ENCODE measurements at places on chromosomes 1 and 21.

DNA sequence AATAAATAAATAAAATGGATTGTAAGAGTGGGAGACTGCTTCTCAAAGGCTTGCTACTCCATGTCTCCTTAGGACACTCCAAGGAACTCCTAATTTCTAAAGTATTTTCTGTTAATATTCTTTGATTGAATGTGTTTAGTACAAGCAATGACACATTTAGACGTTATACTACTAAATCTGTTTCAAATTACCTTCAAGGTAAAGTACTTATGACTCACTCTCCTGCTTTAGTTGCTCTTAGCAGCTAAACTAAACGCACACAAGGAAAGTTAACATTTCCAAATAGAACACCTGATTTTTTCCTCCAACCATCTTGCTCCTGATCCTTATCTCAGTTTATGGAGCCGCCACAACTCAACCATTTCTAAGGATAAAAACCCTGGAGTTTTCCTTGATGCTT lies 969.8 kb upstream of the ADGRL4 start:
- DNase-seq: no peak

GRCh38 chr1:177873238-177873637 lies 96.6 kb downstream of the SEC16B start:
- no peak for DNase-seq

- no peak for DNase-seq
Observed at GRCh38 chr1:52502789-52503188, 50.1 kb downstream of the TUT4 start.

DNA sequence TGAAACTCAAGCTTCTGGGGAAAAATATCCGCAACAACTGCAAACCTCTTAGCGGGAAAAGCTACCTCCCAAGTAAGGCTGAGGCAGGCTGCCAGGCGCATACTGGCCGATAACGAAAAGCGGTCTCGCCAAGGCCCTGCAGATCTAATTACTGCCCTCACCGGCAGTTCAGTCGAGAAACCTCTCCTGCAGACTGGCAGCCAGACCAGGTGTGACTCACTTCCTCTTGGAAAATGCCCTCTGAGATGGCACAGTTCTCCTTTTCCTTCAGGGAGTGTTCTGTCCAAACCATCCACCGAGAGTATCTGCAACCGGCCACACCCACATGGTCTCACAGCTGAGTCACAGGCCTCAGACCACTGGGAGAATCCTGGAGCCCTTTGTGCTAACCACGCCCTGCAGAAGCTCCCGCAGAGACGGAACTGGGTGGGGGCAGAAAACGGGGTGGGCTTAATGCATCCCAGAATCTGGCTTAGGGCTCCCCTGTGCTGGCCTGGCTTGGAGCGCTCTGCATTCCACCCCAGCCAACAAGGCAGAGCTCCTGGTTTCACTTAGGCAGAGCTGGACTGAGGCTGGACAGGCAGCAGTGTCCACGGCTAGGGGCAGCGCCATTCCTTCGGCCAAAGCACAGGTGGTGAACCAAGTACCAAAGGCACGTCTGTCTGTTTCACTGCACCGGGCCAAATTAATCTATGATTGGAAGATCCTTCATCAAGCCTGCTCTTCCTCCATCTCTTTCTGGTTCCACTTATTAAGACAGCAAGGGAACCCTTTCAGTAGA lies 1.2 kb downstream of the S100A10 start:
- DNase-seq: no peak

DNA sequence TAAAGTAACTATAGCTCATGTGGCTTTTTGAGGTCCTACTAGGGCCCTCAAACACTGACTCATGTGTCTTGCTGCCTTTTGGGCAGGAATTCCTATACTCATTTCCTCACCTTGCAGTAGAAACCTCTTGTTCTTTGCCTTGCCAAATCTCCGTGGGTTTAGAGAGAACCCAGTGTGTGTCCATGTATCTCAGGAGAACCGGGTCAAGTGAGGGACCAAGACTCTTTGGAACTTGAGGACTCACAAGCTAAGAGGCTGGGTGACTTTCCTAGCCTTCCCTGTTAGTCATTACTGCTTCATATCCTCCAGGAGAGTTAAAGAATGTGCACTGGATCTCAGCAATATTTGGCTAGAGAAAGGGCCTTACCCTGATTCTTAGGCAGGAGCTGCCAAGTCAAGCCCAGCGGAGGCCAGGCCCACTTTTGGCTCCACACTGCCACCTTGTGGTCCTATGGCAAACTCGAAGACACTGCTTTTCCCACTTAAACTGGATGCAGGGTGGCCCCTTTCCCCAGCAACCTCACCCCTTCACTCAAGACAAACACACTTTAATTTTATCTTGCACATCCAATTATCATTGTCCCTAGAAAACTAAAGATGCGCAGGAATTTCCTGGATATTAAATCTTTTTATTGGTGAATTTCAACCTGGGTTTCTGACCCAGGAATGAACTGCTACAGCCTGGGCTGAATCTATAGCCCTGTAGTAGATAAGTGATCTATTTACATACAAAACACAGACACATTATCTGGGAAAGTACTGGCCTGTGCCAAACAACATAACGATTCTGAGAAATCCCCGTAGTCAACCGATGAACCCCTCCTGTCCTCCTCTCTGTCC lies 10.6 kb downstream of the AVPR1B start:
- DNase-seq: peak; percentile 64

DNA sequence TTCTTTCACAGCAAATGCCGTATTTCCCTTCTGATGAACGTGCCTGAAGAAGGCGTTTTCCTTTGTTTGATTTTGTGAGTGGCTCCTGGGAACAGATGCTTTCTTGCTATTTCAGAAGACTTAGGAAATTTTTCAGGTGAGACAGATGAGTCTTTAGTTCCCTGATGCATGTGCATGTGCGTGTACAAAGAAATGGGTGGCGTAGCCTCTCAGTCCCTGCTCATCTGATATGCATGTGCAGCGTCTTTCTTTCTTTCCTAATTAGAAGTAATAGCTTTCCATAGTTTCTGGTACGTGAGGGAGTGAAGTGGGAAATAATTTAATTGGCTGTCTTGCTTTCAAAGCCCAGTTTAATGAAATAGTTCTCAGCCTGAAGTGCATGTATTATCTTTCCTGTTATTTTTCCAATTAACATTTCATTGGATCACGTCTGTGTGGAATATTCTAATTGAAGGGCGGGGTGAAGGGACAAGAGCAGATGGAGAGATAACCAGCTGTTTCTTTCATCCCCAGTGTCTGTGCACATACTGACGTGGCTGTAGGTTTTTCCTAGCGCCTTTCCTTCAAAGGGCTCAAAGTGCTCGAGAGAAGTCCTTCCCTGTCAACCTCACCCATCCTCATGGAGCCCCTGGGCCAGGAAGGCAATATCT lies 104.3 kb downstream of the FAM78B start:
- no peak for DNase-seq

DNA sequence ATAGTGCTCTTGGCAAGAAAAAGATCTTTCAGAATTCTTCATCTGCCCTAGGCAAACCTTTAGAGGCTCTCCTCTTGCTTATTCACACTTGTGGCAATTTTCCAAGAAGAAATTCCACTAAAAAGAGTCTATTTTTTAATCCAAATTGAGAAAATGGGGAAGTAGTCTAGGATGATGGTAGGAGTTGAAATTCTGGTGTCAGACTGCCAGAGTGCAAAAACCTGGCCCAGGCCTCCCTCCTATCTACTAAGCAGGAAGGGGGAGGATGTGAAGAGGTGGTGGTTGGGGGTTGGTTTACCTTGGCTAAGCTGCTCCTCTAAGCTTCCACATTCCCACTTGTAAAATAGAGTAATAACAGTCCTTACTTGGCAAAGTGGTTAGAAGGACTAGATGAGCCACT lies 120.6 kb upstream of the KCNJ15 start:
- DNase-seq: no peak

DNA sequence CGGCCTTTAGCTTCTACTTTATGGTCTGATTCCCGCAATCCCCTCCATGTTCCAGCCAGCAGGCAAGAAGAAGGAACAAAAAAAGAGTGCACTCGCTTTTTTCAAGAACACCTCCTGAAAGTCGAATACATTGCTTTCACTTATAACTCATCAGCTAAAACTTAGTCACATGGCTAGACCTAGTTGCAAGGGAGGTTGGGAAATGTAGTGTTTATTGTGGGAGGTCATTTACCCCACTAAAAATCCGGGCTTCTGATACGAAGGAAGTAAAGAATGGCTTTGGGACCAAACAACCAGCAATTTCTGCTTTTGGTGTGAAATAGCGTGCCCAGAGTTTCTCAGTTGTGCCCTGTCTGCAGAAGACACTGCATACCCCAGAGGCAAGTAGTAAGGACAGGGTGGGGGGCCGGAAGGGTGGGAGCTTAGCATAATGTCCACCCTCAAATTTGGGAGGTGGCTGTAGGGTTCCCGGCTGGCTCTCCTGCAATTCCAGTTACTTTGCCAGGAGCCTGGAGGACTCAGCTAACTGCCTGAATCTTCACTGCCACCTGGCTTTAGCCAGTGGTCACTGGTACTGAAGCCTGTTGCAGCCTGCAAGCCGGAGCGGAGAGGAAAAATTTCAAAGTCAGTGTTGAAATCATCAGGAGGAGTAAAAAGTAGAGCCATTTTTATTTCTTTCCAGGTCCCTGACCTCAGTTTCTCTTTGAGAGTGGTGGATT lies 57.7 kb upstream of the F3 start:
- DNase-seq: no peak

Measured in stimulated activated CD4-positive, alpha-beta T cell treated with anti-CD3 and anti-CD28 coated beads, Interleukin-1b, Interleukin-23, amount 100 ng/mL, for 1 hour (primary cell).